AG09309 (cell line): ENCODE measurements at places on chromosomes 11 and 22.

DNA sequence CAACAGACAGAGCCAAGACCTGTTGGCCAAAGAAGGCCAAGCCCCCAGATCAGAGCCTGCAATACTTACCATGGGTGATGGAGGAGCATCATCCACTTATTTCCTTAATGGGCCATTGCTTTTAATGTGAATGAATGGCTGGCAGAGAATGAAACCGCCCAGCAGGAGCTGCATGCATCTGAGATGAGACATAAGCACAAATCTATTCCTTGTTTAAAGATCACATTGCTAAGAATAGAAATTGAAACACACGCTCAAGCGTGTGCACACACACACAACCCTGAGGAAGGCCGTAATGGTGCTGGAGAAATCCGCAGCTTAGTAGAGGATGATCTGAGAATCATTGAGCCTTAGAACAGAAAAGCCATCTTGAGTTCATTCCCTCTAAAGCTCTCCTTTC is 5.3 kb upstream of the RRAS2 start:
- DNase-seq = no peak

DNA sequence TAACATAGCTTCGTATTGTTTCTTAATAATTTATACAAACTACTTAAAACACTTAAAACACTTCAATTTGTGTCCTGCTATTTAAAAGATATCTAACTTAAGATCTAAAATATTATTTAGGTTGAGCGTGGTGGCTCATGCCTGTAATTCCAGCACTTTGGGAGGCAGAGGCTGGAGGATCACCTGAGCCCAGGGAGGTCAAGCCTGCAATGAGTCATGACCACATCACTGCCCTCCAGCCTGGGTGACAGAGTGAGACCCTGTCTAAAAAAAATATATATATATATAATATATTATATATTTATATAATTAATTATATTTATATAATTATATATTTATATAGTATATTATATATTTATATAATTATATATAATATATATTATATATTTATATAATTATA is 4.2 kb upstream of the CTR9 start:
- DNase-seq = no peak

GRCh38 chr11:64323373-64323772 is 5.5 kb downstream of the PRDX5 start:
- no peak for DNase-seq

- no peak for DNase-seq
Observed at GRCh38 chr11:114448749-114449482, 9.6 kb downstream of the REXO2 start.

GRCh38 chr11:63488789-63489188 is 2.2 kb downstream of the PLAAT5 start:
- DNase-seq = no peak

- DNase-seq = no peak
Observed at GRCh38 chr11:6414874-6415328, 4.0 kb downstream of the APBB1 start.

GRCh38 chr22:50270666-50271394 is 650 bp upstream of the MAPK11 start:
- no peak for DNase-seq

DNA sequence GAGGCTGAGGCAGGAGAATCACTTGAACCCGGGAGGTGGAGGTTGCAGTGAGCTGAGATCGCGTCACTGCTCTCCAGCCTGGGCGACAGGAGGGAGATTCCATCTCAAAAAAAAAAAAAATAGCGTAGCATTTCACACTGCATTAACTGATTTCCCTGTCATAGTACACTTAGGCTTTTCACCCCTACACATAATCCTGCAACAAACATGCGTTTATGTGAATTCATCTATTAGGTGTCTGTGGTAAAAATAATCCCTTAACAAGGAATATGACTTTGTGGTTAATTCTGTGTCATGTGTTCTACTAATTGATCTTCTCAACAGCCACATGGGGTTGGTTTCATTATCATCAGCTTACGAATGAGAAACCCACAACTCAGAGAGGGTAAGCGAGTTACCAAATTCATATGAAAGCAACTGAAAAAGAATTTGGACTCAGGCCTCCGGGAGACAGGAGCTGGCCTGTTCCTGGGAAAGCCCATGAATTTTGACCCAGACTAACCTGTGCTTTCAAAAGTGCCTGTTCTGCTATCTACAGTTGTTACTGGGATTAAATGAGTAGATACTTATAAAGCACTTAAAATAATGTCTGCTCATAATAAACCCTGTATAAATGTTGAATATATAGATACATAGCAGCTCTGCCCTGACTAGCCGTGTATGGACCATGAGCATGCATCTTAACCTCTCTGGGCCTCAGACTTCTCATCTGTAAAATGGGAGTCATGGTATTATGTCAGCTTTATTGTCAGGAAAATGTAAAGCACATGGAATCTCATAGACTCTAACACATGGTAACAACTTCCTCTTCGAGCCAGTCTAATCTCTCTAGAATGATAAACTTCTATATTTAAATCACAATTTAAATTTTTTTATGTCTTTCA is 36.6 kb downstream of the KCNJ1 start:
- no peak for DNase-seq

GRCh38 chr22:31647523-31648320 is 14.3 kb downstream of the PISD start:
- DNase-seq = peak; percentile 85

- DNase-seq = peak; percentile 20
Observed at GRCh38 chr11:65445604-65446445, 23.2 kb downstream of the NEAT1 start.

DNA sequence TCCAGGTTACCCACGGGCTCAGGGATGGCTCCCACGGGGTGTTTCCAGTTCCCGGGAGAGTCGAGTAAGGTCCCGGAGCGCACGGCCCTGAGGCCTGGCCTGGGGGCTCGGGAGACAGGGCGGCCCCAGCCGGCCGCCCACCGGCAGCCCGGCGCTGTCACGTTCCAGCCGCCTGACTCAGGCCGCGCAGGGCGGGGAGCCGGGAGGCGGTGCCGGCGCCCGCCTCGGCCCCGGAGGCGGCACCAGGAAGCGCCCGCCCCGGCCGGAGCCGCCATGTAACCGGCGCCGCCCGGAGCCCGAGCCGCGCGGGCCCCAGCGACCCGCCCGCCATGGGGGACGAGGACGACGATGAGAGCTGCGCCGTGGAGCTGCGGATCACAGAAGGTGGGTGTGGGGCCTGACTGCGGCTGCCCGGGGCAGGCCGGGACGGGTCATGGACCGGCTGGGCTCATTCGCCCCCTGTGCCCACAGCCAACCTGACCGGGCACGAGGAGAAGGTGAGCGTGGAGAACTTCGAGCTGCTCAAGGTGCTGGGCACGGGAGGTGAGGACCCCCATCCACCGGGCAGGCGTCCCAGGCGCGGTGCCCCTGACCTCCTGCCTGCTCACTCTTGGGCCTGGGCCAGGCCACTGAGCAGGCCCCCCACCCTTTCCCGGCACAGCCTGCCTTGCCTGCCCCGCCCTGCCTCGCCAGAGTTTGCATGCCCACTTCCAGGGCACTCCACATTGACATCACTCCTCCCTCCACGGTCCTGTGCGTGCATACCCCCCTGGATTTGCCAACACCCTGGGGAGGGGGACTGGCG is at the start of gene RPS6KA4:
Gene RPS6KA4 (plus strand): TSS at position 256 of the 805 bp plus-strand sequence. CDS start 74 bp downstream, at position 330.
- no peak for DNase-seq

- DNase-seq = no peak
Observed at GRCh38 chr11:282171-282570, 4.0 kb downstream of the NLRP6 start.

- DNase-seq = no peak
Observed at GRCh38 chr22:46122511-46122971, 27.8 kb upstream of the PPARA start.

DNA sequence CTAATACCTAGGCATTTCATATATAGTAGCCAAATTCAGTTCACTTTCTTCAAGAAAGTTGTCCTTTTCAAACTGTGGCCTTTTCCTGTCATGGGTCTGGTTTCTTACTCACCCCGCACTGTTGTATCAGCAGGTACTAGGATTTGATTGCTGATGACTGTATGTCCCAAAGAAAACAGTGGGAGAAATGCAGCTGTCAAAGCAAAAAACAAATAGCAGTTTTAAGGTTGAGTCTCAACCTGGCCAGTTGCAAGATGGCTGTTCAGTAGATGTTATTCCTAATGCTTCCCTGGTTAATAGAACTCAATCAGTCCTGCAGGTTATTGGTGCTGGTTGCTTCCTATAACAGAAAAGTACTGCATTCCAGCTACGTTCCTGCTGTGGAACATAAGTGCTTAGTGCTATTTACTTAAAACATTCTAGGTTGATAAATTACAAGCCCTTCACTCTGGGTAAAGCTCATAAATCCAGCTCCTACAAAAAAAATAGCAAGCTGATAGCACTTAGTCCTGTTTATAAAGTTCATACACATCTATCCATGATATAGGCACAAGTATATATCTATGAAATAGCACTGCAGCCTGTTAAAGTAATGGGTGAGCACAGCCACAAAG is 26.6 kb downstream of the NF2 start:
- DNase-seq = no peak

- no peak for DNase-seq
Observed at GRCh38 chr11:72943664-72944063, 129.5 kb downstream of the ATG16L2 start.

DNA sequence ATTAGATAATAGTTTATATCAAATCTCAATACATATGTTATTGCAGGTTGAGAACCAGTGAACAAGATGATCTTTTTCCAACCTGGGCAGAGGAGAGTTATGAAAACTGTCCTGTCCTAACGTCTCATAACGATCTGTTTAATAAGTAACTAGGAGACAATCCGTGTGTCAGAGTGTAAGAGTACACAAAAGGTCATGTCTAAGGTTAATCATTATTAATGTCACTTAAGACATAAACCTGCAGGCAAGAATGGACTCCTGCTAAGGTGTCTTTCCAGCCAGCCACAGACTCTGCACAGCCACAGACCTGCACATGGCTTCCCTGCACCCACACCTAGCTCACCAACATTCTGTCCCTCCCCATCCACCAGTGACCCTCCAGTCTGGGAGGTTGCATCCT is 10.1 kb downstream of the SLC5A4 start:
- DNase-seq = no peak

- peak; percentile 84 for DNase-seq
Observed at GRCh38 chr22:19799322-19800190, 39.0 kb downstream of the TBX1 start.

DNA sequence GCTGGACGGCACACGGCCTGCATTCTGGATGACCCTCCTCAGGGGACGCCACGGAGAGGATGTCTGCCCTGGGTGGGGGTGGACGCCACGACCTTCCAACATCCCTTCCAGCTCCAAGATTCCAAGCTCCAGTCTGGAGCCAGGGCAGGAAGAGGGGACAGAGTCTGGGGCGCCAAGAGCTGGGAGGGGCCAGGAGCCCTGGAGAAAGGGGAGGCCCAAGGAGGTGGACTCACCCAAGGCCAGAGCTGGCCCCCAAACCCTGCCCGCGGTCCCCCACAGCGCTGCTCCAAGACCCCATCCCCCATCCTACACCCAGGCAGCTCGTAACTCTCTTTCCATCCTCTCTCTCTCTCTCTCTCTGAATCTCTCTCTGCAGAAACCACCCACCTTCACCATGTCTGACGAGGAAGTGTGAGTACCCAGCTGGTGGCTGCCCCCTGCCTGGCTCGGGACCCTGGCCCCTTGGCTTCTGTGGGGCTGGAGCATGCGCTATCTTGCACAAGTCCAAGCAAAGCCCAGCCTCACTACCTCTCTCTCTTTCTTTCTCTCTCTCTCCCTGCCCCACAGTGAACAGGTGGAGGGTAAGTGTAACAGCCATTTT is 3.1 kb downstream of the TNNT3 start:
- no peak for DNase-seq

DNA sequence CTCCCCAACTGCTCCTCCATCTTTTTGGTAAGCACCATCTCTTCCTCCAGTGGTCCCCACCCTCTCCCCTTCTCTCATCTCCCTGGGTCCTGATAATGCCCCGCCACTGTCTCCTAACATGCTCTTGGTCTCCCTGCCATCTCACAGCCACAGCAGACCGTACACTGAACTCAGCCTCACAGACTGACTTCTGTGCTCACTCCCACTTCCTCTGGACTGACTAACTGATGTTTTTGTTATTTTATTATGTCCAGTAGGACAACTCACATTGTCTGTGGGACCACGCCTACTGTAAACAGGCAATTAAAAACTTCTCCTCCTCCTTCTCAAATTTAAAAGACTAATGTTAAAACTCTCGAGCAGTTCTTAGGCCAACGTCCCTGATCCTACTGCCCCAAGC is 2.6 kb upstream of the GNAZ start:
- no peak for DNase-seq

DNA sequence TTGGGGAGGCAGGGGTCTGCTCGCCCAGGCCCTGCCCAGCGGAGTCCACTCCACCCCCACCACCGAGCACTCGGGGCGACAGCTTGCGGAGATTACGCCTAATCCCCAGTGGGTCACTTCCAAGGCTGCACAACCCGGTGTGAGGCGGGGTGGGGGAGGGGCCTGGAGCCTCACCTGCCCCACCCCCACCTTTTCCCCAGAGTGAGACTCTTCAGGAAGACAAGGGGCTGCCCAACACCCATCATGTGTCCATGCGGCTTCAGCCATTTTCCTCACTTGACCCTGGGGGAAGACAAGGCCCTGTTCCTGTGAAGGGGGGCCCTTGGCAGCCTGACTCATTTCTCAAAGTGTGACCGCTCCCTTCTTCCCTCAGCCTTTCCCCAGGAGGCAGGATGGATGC is 12.5 kb downstream of the SYNGR1 start:
- no peak for DNase-seq

DNA sequence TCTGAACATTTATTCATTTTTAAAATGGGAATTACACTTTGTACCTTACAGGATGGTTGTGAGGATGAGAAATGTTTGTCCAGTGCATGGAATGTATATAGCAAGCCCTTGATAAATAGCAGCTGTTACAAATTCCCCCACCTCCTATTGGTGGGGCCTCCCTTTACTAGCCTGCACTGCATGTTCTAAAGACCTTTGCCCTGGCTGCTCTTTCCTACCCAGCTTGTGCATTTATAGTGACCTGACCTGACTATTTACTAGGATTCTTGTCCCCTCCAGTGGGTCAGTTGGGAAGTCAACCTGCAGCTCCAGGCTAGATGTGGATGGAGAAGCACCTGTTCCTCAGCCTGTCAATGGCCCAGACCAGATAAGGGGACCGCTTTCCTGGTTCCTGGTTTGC is 180.3 kb downstream of the HIPK3 start:
- no peak for DNase-seq

GRCh38 chr11:123536690-123537437 is 106.8 kb downstream of the GRAMD1B start:
- DNase-seq = no peak
